CD8-positive, alpha-beta memory T cell (primary cell): ENCODE measurements at places on chromosomes 3 and 15. TPM values are rescaled to one million over a fixed set of nuclear protein-coding genes. Genes with fewer than 3 reads are reported as not detected.
A peak's percentile ranks its signal among the peaks of the same experiment; 100 is the strongest.

- DNase-seq, result no peak
- no peaks in the 10 kb centered on the region for H3K27me3 ChIP-seq
- H3K4me1 ChIP-seq, result no peaks in the 10 kb centered on the region
Measured at GRCh38 chr15:101046826-101047225, 127.7 kb downstream of the LRRK1 start.

DNA sequence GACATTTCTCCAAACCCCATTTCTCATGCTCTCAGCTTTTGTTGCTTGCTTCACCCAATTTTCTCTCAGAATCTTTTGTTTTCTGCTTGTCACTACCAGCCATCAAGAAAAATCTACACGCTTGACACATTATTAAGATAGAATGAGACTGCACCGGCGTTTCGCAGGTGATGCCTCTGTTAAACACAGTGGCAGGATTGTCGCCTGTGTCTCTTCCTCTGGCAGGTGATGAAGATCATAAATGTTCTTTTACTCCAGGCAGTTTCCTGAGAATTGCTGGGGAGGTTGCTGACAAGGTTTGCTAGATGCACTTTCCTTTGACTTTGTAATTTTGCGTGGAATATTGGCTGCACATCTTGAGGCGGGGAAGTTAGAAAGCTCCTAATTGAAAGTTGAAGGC lies 75.4 kb downstream of the IL1RAP start:
- no peaks in the 10 kb centered on the region for H3K36me3 ChIP-seq
- no peak overlapping the region for H3K4me3 ChIP-seq
- no peak overlapping the region for H3K27ac ChIP-seq
- no peaks in the 10 kb centered on the region for H3K27me3 ChIP-seq

- no peaks in the 10 kb centered on the region for H3K27me3 ChIP-seq
- peaks cover 25% of the 10 kb centered on the region for H3K4me1 ChIP-seq
- H3K4me3 ChIP-seq, result no peak overlapping the region
- H3K27ac ChIP-seq, result no peak overlapping the region
- no peak for DNase-seq
- no peaks in the 10 kb centered on the region for H3K36me3 ChIP-seq
Measured at GRCh38 chr3:141272906-141273662, 41.5 kb downstream of the PXYLP1 start.

- H3K36me3 ChIP-seq, result no peaks in the 10 kb centered on the region
- no peak for DNase-seq
- no peak overlapping the region for H3K4me3 ChIP-seq
- H3K27ac ChIP-seq, result no peak overlapping the region
- no peaks in the 10 kb centered on the region for H3K4me1 ChIP-seq
Measured at GRCh38 chr15:100170291-100171210, 171.2 kb downstream of the ADAMTS17 start.

- H3K4me3 ChIP-seq, result no peak overlapping the region
- no peak overlapping the region for H3K27ac ChIP-seq
- no peaks in the 10 kb centered on the region for H3K27me3 ChIP-seq
- H3K36me3 ChIP-seq, result no peaks in the 10 kb centered on the region
- no peak for DNase-seq
- H3K4me1 ChIP-seq, result no peaks in the 10 kb centered on the region
Measured at GRCh38 chr3:62183969-62184368, 189.4 kb downstream of the FEZF2 start.

- no peak overlapping the region for H3K4me3 ChIP-seq
- no peak for DNase-seq
- H3K27me3 ChIP-seq, result peaks cover 4% of the 10 kb centered on the region
- H3K27ac ChIP-seq, result no peak overlapping the region
Measured at GRCh38 chr15:93241696-93242585, 152.9 kb upstream of the RGMA start.

DNA sequence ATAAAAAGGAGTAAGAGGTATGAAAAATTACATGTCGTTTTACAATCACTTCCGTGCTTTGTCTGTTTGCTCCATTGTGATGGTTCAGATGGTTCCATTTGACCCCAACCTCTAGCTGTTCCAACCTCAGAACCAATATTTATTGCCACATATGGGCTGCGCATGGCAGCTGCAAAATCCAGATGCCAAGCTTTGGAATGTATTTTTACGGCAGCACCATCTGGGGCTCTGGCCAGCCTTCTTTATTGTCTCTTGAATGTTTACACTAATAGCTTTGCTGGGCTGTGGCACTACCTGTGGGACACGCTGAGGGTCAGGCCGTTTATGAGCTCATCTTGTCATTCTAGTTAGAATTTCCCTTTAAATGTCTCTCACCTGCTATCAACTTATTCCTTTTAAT lies 219.8 kb downstream of the ROBO2 start:
- DNase-seq, result no peak
- H3K27me3 ChIP-seq, result no peaks in the 10 kb centered on the region
- no peak overlapping the region for H3K27ac ChIP-seq
- H3K36me3 ChIP-seq, result no peaks in the 10 kb centered on the region

- H3K4me3 ChIP-seq, result no peak overlapping the region
- H3K4me1 ChIP-seq, result no peaks in the 10 kb centered on the region
- no peaks in the 10 kb centered on the region for H3K36me3 ChIP-seq
Measured at GRCh38 chr3:151467069-151467468, 6.2 kb upstream of the IGSF10 start.

DNA sequence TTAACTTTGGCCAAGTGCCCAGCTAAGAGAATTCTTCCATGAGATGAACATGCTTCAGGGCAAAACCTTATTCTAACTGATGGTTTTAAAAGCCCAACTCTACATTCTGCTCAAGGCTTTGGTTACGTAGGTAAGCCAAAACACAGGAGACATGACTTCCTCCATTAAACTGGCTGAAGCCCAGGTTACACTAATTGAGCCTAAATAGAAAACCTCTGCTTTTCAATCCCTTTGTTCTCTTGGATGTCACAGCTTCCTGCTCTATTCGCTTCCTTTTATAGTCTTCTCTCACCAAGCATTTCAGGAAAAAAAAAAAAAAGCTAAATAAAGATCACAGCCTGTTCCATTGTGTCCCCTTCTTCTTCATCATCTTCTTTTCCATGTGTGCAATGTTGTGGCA lies 420.4 kb downstream of the TIGIT start:
- no peak overlapping the region for H3K4me3 ChIP-seq
- H3K27me3 ChIP-seq, result no peaks in the 10 kb centered on the region
- no peak for DNase-seq
- H3K4me1 ChIP-seq, result no peaks in the 10 kb centered on the region

- H3K36me3 ChIP-seq, result no peaks in the 10 kb centered on the region
Measured at GRCh38 chr15:85578941-85579701, 198.7 kb downstream of the AKAP13 start.

- H3K27me3 ChIP-seq, result no peaks in the 10 kb centered on the region
- peak overlapping the region; percentile 93 for H3K27ac ChIP-seq
- peak overlapping the region; percentile 90 for H3K4me3 ChIP-seq
- H3K36me3 ChIP-seq, result no peaks in the 10 kb centered on the region
- H3K4me1 ChIP-seq, result peaks cover 32% of the 10 kb centered on the region
Measured at GRCh38 chr3:11643201-11643603, 513 bp downstream of the VGLL4 start.

GRCh38 chr3:12507591-12508281 lies 23.5 kb downstream of the TSEN2 start:
- H3K27ac ChIP-seq, result no peak overlapping the region
- no peaks in the 10 kb centered on the region for H3K36me3 ChIP-seq
- no peaks in the 10 kb centered on the region for H3K27me3 ChIP-seq
- H3K4me1 ChIP-seq, result no peaks in the 10 kb centered on the region
- no peak overlapping the region for H3K4me3 ChIP-seq

- peak; percentile 56 for DNase-seq
- H3K4me3 ChIP-seq, result no peak overlapping the region
- H3K4me1 ChIP-seq, result peaks cover 15% of the 10 kb centered on the region
- H3K27ac ChIP-seq, result no peak overlapping the region
Measured at GRCh38 chr3:188339410-188340295, 185.7 kb downstream of the LPP start.

DNA sequence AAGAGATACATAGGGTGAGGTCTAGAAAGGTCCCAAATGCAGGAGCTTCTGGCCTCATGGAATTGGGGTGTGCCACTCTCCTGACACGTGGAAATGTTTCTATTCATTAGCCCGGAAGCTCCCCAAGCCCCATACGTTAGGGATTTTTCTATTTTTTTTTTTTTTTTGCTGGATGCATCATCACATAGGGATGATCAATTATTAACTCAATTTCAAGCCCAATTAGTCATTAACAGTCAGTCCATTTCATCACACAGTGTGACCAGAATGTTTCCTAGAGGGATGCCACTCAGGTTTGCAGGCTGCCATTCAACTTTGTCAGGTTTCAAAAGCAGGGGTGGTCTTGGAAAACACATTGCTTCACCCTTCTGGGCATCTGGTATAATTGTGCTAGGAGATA lies 40.7 kb upstream of the MKRN3 start:
- no peaks in the 10 kb centered on the region for H3K4me1 ChIP-seq
- H3K27me3 ChIP-seq, result no peaks in the 10 kb centered on the region
- no peaks in the 10 kb centered on the region for H3K36me3 ChIP-seq
- no peak for DNase-seq
- H3K27ac ChIP-seq, result no peak overlapping the region
- H3K4me3 ChIP-seq, result no peak overlapping the region

GRCh38 chr3:94303897-94304296 lies 241.0 kb downstream of the NSUN3 start:
- H3K4me3 ChIP-seq, result no peak overlapping the region
- no peaks in the 10 kb centered on the region for H3K4me1 ChIP-seq
- H3K27ac ChIP-seq, result no peak overlapping the region
- DNase-seq, result no peak
- H3K36me3 ChIP-seq, result no peaks in the 10 kb centered on the region

GRCh38 chr3:119310071-119310470 lies 15.9 kb downstream of the ARHGAP31 start:
- H3K27me3 ChIP-seq, result no peaks in the 10 kb centered on the region
- H3K4me1 ChIP-seq, result no peaks in the 10 kb centered on the region
- no peak overlapping the region for H3K4me3 ChIP-seq
- H3K27ac ChIP-seq, result no peak overlapping the region
- DNase-seq, result no peak

DNA sequence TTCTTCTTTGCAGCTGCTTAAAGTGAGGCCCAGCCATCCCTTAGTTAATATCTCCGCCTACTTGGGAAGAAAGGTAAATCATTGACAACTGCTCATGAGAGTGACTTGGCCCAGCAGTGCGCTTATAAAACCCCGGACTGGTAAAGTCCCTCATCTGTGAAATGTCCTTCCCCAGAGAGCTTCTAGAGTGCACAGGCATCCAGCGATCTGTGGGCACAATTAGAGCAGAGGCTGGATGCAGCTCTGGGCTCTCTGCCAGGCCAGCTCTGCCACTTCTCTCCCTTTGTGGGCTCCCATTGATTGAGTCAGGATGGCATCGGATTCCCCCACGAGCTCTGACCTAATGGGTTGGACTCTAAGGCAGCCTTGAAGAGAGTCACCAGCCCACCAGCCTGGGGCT lies 219.0 kb upstream of the LINGO1 start:
- H3K4me3 ChIP-seq, result no peak overlapping the region
- no peak for DNase-seq
- H3K27me3 ChIP-seq, result no peaks in the 10 kb centered on the region
- no peaks in the 10 kb centered on the region for H3K4me1 ChIP-seq

DNA sequence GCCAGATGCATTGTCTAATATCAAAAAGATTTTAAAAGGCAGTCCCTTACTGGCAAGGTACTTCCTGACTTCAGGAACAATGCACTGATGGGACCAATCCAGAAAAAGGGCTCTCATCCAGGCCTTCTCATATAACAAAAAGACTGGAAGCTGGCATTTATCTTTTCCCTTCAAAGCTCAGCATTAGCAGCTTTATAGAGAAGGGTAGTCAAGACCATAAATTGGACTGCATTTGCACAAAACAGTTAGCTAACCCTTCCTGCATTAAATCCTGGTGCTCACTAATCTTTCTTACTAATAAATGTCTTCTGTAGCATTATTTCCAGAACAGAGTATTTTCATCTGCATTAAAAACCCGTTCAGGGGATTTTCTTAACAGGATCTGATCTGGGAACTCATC lies 46.0 kb upstream of the NEK10 start:
- no peaks in the 10 kb centered on the region for H3K27me3 ChIP-seq
- H3K4me1 ChIP-seq, result no peaks in the 10 kb centered on the region
- DNase-seq, result no peak
- no peak overlapping the region for H3K27ac ChIP-seq
- peaks cover 3% of the 10 kb centered on the region for H3K36me3 ChIP-seq

GRCh38 chr15:81098861-81099651 lies 35.0 kb upstream of the CFAP161 start:
- peaks cover 9% of the 10 kb centered on the region for H3K4me1 ChIP-seq
- H3K36me3 ChIP-seq, result no peaks in the 10 kb centered on the region
- no peak for DNase-seq
- H3K4me3 ChIP-seq, result no peak overlapping the region
- H3K27me3 ChIP-seq, result no peaks in the 10 kb centered on the region

The IDH3A gene
- polyA plus RNA-seq, result 44.3 TPM

The LRRN1 gene
- polyA plus RNA-seq, result 0.23 TPM

The GABRR3 gene
- not detected for polyA plus RNA-seq

The GOLGA8R gene
- polyA plus RNA-seq, result not detected

The LPP gene
- polyA plus RNA-seq, result 23.5 TPM

The ARPIN gene
- polyA plus RNA-seq, result not detected

The INO80 gene
- polyA plus RNA-seq, result 7.2 TPM

The STIMATE gene
- 10.8 TPM for polyA plus RNA-seq

The GPX1 gene
- 140 TPM for polyA plus RNA-seq

The A4GNT gene
- not detected for polyA plus RNA-seq

The LNP1 gene
- polyA plus RNA-seq, result 0.71 TPM

The SLC12A8 gene
- not detected for polyA plus RNA-seq
